Prostate gland (tissue), 2 donors: ENCODE measurements at places on chromosomes 5 and 9.
A peak's percentile ranks its signal among the peaks of the same experiment; 100 is the strongest.

DNA sequence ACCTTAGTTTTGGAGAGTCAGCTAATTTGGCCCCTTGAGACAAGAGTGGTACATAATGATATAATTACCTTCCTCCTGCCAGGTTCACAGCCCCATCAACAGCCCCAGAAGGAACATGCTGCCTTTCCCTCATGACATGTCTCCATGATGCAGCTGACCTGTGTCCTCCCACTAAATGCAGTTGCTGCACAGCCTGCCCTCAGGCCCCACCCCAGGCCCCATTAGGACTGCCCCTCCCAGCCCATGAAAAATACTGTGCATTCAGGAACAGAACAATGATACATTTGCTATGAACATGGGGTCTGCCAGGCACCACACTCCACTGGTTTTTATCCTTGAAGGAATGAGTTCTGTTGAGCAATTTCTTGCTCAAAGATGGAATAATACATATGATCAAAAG is 176.4 kb downstream of the C5orf15 start:
- H3K4me1 ChIP-seq = peaks cover 4% of the 10 kb centered on the region
- no peak overlapping the region for H3K27ac ChIP-seq
- H3K4me3 ChIP-seq = no peak overlapping the region

GRCh38 chr9:106981396-106982287 is 118.7 kb downstream of the ZNF462 start:
- no peak overlapping the region for H3K27ac ChIP-seq
- no peak overlapping the region for H3K4me3 ChIP-seq

DNA sequence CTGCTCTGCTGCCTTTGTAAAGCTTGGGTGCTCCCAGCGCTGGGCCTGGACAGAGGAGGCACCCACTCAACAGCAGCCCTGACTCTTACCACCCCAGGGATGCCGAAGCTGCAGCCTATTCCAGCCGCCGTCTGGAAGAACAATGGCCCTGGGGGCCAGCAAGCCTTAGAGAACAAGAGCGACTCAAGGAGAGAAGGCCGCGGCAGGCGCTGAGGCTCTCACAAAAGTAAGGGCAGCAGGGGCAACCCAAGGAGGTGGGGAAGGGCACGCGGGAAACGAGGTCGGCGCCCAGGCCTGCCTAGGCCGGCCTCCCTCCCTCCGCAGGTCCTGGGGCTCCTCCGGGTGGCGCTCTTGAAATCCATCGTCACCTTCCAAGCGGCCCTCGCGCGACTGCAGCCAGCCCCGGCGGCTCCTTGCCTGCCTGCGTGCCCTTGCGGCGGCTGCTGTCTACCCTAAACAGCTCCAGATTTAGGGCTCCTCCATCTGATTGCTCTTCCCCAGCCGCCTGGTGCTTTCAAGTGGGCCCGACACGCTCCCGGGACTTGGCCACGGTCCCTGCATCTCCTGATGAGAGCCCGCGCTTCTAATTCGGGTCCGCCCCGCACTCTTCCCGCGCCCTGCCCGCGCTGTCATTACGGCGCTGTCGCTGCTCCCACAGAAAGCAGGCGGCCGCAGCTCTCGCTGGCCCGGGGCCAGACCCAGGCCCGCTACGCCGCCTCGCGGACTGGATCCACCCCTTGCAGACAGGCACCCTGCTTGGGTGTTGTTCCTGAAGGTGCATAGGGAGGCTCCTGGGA is 213.3 kb downstream of the SEMA6A start:
- H3K27ac ChIP-seq = no peak overlapping the region
- H3K4me1 ChIP-seq = no peaks in the 10 kb centered on the region
- DNase-seq = peak; percentile 33
- H3K4me3 ChIP-seq = no peak overlapping the region

- H3K27me3 ChIP-seq = no peaks in the 10 kb centered on the region
- peak overlapping the region; percentile 98 for H3K27ac ChIP-seq
- no peaks in the 10 kb centered on the region for H3K36me3 ChIP-seq
- H3K4me1 ChIP-seq = peaks cover 12% of the 10 kb centered on the region
Measured at GRCh38 chr9:92764988-92765936, 629 bp upstream of the BICD2 start.
